ENCODE measurements at places on chromosomes 4 and X. TPM values are rescaled to one million over a fixed set of nuclear protein-coding genes. Genes with fewer than 3 reads are reported as not detected.

Gene PTTG2
- not detected for total RNA-seq

Gene PCSK1N
- total RNA-seq = 157 TPM

Gene CNGA1
- total RNA-seq = 0.46 TPM

Gene TAF7L
- total RNA-seq = 0.46 TPM

Gene RAI2
- total RNA-seq = 2.8 TPM

Measured in diencephalon (tissue), 1 donor.